ENCODE measurements at places on chromosomes 6 and 20.

DNA sequence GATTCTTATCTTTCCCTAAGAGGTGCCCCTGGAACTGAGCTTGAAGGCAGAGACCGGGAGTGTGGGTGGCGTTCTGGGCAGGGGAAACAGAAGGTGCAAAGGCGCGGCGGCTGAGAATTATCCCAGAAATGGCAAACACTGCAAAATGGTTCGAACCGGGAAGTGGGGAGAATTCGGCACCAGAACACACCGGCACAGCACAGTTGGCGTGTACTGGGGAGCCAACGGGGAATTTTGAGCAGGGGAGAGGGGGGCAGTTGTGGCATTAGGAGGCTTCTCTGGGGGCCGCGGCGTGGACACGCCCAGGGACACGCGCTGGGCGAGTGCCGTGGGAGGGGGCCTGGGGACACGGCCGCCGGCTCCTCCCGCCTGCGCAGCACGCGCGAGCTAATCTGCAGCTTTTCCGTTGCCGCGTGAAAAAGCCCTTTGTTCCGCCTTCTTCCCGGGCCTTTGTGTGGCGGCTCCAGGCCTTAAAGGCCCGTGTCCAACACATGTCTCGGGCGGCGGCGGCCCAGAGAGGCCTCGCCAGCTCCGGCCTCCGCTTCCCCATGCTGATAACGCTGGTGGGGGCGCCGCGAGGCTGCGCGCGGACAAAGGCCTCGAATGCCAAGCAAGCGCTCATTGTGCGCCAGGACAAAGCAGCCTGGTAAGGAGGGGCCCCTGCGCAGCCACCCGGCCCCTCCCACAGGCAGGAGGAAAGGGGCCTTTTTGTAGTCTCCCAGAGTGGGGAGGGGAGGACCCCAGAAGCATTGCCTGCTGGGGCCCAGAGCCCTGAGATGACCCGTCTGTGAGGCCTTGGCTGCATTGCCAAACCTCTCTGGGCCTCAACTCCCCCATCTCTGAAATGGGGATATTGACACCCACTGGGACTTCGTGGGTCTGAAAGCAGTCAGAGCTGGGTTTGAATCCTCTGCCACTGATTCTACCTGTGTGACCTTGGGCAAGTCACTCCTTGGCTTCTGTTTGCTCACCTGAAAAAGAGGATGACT, 82.8 kb downstream of the CD40 start:
- no peak for DNase-seq

- no peak for DNase-seq
Measured at GRCh38 chr20:6164421-6165341, 41.9 kb upstream of the FERMT1 start.

GRCh38 chr20:1308067-1308701, 20.8 kb downstream of the SDCBP2 start:
- DNase-seq: no peak

- no peak for DNase-seq
Measured at GRCh38 chr6:64280569-64280968, 645.0 kb downstream of the PHF3 start.

GRCh38 chr20:63536997-63537524, at the start of gene PTK6:
TSS of gene PTK6 (minus strand) at chr20:63537376. CDS start at chr20:63537314, 62 bp downstream.
- DNase-seq: peak; percentile 62

- peak; percentile 81 for DNase-seq
Measured at GRCh38 chr6:31559958-31560696, 12.0 kb upstream of the LTA start.

- DNase-seq: no peak
Measured at GRCh38 chr6:150863213-150863928, 2.1 kb upstream of the MTHFD1L start.

DNA sequence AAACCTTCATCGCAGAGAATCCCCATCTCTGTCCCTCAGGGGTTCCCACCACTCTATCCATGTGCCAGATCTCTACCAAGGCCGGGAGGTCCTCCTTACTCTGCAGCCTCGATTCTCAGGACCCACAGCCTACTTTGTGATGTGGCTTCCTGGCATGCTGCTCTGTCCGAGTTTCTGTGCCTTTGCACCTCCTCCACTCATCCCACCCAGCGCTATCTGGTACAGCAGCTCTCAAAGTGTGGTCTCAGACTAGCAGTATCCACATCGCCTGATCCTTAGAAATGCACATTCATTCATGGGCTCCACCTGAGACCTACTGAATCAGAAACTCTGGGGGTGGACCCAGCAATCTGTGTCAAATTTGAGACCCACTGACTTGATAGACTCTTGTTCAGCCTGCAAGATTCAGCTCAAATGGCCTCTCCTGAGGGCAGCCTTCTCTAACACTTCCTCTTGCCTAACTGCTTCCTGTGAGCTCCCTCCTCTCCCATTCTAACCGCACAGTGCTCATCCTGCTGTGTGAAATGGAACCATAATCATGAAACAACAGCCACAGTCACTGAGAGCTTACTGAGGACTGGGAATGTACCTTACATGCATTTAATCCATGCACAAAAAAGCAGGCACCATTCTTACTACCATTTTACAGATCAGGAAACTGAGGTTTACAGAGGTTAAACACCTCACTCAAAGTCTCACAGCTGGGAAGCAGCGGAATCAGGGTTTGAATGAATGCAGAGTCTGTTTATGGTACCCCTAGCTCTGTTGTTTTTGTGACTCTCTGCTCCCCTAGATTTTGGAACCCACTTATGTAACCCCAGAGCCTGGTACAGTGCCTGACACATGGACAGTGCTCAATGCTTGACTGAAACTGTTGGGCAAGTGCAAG, 69.4 kb downstream of the JPH2 start:
- DNase-seq: no peak

DNA sequence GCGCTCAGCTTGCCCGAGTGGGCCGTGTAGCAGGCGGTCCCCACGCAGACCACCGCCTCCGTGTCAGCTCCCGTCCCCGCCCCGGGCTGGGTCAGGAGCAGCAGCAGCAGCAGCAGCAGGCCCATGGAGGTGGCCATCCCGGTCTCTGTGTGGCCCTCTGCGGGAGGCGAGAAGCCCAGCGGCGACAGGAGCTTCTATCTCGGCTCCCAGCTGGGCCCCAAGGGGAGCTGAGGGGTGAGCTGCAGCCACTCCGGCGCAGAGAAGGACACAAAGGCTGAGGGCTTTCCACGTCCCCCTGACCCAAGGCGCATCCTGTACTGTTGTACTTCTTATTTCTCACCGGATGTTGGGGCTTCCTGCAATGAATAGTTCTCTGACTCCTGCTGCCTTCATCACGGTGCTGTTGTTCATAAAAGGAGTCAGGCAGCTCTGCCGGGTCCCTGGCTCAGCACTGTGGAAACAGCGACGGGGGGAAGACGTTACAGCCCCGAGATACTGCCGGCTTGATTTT, at the start of gene CD93:
TSS of gene CD93 (minus strand) at position 269 of the 511 bp plus-strand sequence. CDS start at position 137, 132 bp downstream.
- DNase-seq: peak; percentile 60

- DNase-seq: no peak
Measured at GRCh38 chr20:9243986-9244385, 175.1 kb downstream of the PLCB4 start.

DNA sequence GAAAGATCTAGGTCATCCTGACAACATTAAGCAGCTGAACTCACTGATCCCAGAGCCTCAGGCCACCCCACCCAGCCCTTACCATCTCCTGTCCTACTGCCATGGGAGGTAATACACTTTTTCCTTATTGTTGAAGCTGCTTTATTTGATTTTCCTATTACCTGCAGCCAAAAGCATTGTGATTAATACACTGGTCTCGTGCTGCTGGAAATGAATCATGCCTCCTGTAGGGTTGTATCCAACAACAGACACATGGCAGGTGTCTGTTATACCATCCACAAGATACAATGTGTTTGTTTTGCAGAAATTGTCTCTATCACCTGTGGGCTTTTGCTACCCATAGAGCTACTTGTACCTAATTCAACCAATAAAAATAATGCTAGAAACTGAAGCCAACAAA, 34.2 kb downstream of the MYLIP start:
- no peak for DNase-seq

GRCh38 chr6:35911871-35912653, 8.8 kb downstream of the SRPK1 start:
- no peak for DNase-seq

- DNase-seq: no peak
Measured at GRCh38 chr20:63703976-63704748, 3.6 kb downstream of the ARFRP1 start.

GRCh38 chr20:44467289-44467883, 8.3 kb upstream of the TTPAL start:
- no peak for DNase-seq

DNA sequence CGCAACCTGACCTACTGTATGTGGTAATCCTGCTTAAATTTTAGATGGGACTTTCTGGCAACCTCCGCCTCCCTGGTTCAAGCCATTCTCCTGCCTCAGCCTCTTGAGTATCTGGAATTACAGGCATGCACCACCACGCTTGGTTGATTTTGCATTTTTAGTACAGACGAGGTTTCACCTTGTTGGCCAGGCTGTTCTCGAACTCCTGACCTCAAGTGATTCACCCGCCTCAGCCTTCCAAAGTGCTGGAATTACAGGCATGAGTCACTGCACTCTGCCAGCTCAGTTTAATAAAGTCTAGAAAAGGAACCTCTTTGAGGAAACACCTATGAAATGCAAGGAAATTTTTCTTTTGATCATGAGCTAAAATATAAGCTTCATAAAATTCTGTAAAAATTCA, 9.0 kb upstream of the PLCB4 start:
- no peak for DNase-seq

DNA sequence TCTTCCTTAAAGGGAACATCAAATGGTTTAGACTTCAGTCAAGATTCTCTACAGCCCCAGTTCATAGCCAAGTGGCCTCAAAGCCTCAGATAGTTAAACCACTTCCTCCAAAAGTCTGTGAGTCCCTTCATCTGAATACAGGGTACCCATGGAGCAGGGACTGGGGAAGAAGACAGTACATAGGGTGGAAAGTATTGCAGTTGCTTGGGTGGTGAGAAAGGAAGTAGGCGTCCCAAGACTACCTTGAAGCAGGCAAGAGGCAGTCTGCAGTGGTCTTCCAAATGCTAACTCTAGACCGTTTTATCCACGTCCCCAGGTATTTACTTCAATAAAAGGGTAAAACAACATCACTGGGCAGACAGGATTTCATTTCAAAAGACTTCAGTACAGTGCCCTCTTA, 2.0 kb downstream of the FYN start:
- DNase-seq: peak; percentile 64

DNA sequence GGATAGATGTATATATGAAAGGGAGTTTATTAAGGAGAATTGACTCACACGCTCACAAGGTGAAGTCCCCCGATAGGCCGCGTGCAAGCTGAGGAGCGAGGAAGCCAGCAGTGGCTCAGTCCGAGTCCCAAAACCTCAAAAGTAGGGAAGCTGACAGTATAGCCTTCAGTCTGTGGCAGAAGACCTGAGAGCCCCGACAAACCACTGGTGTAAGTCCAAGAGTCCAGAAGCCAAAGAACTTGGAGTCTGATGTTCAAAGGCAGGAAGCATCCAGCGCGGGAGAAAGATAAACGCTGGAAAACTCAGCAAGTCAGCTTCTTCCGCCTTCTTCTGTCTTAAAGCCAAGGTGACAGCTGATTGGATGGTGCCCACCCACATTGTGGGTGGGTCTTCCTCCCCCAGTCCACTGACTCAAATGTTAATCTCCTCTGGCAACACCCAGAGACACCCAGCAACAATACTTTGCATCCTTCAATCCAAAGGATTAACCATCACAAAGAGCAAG, 102.6 kb upstream of the GJE1 start:
- DNase-seq: no peak

GRCh38 chr20:46946181-46946624, 51.6 kb downstream of the EYA2 start:
- DNase-seq: no peak

GRCh38 chr6:75117701-75118100, 88.2 kb downstream of the COL12A1 start:
- DNase-seq: no peak

DNA sequence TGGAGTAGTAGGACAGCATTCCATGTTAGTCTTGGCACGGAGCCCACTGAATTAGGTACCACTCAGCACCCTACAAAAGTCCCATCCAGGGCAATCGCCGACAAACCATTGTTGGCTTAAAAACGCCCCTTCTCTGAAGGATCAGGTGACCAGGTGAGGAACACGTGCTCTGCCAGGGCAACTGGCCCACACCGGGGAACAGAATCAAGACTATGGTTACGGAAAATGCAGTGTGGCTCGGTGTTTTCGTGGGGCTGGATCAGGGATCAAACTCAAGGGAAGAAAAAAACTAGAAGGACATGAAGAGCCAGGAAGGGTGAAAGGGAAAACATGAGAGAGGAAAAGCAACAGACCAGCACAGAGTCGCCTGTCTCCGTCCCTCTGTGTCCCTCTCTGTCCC, 177.8 kb upstream of the ARID1B start:
- no peak for DNase-seq

GRCh38 chr20:21607971-21608725, 94.3 kb upstream of the NKX2-2 start:
- no peak for DNase-seq

DNA sequence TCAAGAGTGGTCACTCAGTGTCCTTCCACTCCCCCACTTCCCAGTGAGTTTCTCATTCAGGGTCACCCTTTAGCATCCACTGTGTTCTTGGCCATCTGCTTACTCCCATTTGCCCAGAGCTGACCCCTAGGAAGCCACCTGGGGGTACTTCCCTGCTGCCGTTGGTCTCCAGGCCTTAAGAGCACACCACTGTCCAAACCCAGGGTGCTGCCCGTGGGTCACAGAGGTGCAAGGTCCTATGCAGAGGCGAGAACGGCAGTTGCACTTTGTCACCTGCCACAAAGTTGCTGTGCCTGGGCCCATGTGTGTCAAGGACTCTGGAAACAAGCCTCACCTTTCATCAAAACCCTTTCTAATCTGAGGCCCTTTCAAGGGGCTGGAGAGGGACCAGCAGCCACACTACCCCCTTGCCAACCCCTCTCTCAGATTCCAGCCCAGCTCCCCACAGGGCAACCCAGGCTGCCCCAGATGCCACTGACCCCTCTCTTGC, 191.1 kb downstream of the ZMYND8 start:
- no peak for DNase-seq

- no peak for DNase-seq
Measured at GRCh38 chr20:51495291-51495690, 47.2 kb downstream of the NFATC2 start.

- no peak for DNase-seq
Measured at GRCh38 chr6:11793277-11793676, 14.7 kb upstream of the ADTRP start.

DNA sequence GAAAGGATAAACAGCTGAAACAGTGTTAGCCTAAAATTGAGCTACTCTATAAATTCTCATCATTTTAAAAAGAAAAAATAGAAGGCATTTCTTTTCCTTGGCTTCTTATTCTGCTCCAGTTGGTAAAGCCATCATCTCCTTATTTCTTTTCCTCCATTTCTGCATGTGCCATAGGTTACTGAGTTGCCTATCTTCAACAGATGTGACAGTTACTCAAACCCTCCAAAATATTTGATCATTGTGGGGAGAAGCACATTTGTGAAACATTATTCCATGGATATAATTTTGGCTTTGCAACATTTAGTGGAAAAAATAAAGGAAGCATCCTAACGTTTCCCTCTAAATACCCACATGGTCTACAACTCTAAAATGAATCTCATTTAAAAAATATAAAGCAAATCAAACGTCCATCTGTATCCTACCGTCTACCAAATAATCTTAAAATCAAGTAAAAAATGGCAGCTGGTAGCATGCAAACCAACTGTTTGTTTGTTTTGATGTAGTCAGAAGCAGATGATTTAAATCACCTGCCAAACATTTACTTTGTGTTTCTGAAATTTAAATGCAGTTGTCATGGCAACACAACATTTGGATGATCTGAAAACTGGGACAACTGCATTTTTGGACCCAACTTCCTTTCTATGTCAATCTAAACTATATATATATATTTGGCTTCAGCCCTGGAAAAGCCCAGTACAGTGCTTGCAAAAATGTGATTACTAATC, 16.8 kb upstream of the SNX9 start:
- no peak for DNase-seq

- no peak for DNase-seq
Measured at GRCh38 chr20:37450344-37450743, 70.7 kb upstream of the NNAT start.

Measured in activated CD4-positive, alpha-beta memory T cell treated with anti-CD3 and anti-CD28 coated beads for 36 hours (primary cell).